ENCODE measurements at places on chromosomes 7 and 10.

DNA sequence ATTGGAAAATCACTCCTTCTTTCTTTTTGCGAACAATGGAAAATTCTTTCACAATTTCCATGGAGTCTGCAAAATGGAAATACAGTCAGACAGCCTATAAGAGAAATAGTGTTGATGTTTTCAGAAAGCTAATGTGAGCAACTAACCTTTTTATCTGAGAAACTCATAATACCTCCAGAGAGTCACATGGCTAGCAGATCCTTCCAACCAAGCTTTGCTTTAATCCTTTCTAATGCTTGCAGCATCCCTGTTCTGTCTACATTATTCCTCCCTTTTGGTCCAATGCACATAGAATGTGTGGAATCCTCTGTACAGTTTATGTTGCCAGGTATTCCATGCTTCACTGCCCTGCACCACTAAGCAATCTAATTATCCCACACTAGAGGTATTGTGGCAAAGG, 717.5 kb upstream of the LRRN3 start:
- DNase-seq = no peak

- DNase-seq = no peak
Observed at GRCh38 chr7:15418264-15418663, 143.6 kb downstream of the AGMO start.

DNA sequence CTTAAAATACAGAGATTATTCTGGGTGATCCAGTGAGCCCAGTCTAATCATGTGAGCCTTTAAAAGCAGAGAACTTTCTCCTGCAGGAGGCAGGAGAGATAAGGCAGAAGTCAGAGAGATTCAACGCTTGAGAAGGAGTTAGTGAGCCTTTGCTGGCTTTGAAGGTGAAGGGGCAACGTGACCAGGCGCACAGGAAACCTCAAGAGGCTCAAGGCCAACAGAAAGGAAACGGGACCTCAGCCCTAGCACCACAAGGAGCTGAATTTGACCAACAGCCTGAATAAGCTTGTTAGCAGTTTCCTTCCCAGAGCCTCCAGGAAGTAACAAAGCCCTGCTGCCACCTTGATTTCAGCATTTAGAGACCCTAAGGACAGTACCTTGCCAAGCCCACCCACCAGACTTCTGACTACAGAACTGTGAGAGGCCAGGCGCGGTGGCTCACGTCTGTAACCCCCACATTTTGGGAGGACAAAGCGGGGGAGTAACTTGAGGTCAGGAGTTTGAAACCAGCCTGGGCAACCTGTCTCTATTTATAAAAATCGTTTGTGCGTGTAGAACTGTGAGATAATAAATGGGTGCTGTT, 87.3 kb upstream of the KAT6B start:
- no peak for DNase-seq

DNA sequence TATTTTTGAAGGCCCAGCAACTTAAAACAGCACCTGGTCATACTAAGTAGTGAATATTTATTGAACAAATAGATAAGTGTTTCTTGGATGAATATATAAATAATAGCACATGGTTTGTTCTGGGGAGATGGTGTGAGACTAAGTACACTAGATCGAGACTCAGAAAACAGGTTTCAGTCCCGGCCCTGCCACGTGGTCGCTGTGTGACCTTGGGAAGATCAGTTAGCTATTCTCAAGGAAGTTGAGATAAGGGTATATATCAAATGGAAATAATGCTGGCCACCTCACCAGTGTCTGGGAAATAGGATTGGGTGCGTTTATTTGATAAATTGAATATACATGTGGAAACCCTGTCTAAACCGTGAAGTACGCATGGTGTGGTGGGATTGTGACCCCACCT, 354.6 kb downstream of the SDK1 start:
- DNase-seq = no peak

Measured in RWPE1 (cell line).